ENCODE measurements at places on chromosomes 7 and 10.

GRCh38 chr7:8200316-8200715 lies 61.7 kb downstream of the ICA1 start:
- no peak for DNase-seq

DNA sequence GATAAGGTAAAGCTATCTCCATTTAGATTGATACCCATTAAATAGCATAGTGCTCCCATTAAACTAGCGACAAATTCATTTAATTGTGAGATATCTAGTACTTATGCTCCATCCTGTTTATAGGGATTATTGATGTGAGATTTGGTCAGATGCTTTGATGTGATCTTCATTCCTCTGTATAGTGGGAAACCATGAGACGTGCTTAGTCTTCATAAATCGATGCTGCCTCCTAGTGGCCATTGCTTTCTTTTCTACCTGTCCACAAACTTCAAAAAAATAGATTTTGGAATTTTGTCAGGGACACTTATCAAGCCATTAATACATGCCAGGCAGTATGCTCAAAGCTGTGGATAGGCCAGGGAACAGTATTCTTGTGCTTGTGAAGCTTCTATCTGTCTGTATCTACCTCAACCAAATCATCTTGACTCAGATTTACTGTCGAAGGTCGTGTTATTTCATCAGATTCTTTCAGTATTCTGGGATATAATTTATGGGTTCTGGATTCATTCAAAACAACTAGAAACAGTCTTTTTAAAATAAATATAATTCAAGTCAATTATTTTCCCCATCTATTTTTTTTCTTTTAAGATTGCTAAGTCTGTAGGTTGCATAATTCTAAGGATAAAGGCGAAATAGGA lies 12.0 kb downstream of the LSM8 start:
- DNase-seq = no peak

DNA sequence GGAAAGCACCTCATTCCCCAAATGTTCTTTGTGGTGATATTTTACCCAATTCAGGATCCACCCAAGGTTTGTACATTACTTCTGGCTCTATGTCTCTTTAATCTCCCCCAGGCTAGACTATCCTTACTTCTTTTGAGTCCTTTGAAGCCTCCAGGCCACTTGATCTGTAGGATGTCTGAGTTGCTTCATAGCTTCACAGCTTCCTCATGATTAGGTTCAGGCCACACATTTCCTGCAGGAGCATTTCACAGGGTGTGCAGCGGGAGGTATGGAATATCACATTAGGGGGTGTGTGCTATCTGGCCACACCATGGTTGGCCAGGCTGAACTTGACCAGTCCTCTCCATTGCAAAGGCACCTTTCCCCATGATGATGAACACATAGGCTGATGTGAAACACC lies 18.7 kb downstream of the TSPAN15 start:
- DNase-seq = no peak

DNA sequence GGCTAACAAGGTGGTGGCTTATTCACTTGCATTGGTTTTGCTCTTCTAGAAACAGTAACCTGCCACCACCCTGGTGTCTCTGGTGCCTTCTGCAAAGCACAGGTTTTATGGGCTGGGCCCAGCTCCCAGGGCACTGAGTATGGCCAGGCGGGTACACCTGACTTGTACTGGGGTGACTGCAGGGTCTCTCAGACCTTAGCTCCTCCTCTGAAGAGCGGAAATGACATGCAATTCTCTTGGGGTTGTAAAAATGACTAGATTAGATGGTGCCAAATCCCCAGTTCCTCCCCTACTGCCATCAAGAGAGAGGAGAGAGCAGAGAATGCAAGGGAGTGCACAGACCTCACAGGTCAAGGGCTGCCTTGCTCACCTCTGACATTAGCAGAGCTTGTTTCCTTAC lies 14.7 kb downstream of the ESYT2 start:
- no peak for DNase-seq

GRCh38 chr10:4119107-4119506 lies 334.1 kb upstream of the KLF6 start:
- DNase-seq = no peak

All from T-helper 17 cell (primary cell).